ENCODE measurements at places on chromosomes 3 and 15. TPM values are rescaled to one million over a fixed set of nuclear protein-coding genes. Genes with fewer than 3 reads are reported as not detected.

Gene RGMA
- total RNA-seq = 1.3 TPM

Gene SSR3
- total RNA-seq = 159 TPM

GRCh38 chr3:154775821-154776548 lies 304.1 kb upstream of the MME start:
- DNase-seq = no peak

Gene SLC12A1
- not detected for total RNA-seq

DNA sequence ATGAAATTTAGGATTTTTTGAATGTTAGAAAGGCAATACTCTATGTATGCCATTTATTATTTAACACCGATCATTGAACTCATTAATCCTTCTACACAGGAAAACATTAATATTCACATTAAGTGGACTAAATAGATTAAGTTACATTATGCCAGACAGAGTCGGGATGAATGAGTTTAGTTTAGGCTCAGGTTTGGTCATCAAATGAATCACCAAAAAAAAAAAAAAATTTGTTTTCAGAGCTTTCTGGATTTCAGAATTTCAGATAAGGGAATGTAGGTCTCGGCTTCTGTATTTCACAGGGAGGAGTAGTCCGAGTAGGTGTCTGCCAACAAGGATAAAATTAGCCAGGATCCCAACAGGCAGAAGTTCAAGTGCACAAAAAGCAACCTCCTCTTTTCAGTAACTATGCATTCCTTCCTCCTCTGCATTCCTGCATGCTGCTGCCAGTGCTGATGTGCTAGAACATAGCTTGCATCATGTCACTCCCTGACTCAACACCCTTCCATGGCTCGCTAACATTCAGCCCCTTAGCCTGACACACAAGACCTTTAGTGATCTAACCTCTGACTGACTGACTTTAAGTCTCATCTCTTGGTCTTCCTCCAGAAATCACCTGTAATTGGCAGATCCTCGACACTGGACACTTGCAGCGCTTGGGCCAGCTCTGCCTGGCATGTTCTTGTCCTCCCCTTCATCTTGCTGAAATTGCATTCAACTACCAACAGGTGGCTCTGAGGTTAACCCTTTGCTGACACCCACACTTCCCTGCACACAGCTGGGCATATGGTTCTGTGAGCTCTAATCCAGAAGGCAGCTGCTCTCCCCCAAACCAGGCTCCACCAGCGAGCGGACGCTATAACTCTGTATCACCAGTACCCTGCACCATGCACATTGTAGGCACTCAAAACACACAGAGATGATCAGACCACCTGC lies 145.4 kb upstream of the PROK2 start:
- DNase-seq = peak; percentile 49

DNA sequence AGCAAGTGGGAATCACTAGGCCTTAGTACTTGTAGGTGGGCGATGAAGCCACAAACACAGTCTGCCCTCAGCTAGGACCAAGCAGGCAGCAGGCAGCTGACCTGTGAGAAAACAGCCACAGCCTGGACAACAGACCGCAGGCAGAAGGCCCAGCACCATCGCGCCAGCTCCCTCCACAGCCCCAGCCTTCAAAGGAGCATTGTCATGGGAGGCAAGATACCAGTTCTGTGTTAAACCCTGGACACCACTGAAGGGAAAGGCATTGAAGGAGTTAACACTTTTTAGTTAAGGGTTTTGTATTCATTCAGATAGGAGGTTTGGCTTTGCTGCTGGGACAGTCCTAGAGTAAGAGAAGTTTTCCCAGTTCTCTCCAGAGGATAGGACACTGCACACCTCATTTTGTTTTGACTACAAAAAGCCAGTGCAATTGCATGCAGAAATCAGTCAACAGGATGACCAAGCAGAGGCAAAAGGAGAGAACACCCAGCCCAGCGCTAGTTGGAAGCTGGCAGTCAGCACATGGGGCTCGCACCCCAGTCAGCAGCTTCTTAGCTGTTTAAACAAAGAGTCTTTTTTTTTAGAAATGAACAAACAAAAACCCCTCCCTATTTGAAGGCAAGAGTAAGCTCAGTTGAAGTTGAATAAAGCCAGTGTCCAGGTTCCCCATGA lies 286.1 kb upstream of the TPM1 start:
- no peak for DNase-seq

GRCh38 chr3:41237907-41238306 lies 38.6 kb downstream of the CTNNB1 start:
- no peak for DNase-seq

Gene IL17RE
- 0.99 TPM for total RNA-seq

DNA sequence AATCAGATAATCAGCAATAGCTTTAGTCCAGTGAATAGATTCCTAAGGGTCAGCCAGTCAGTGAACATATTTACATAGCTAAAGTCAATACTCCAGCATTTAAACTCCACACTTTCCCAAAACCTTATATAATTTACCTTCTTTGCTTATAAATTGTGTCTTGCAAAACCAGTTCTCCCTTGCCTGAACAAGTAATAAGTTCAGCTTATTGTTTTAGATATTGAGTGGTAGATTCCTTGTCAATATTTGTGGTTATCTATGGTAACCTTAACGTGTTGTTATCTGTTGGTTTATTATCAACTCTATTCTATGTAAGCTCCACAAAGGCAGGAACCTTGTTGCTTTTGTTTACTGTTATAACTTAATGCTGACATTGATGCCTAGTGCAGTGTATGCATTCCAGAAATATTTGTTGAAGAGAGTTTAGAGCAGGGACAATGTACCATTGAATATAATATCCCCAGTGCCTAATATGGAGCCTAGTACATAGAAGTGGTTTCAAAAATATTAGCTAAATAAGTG lies 24.0 kb downstream of the PLSCR5 start:
- DNase-seq = no peak

GRCh38 chr3:48244461-48244860 lies 3.6 kb downstream of the ZNF589 start:
- DNase-seq = no peak

GRCh38 chr3:140365872-140366697 lies 311.8 kb upstream of the TRIM42 start:
- no peak for DNase-seq

DNA sequence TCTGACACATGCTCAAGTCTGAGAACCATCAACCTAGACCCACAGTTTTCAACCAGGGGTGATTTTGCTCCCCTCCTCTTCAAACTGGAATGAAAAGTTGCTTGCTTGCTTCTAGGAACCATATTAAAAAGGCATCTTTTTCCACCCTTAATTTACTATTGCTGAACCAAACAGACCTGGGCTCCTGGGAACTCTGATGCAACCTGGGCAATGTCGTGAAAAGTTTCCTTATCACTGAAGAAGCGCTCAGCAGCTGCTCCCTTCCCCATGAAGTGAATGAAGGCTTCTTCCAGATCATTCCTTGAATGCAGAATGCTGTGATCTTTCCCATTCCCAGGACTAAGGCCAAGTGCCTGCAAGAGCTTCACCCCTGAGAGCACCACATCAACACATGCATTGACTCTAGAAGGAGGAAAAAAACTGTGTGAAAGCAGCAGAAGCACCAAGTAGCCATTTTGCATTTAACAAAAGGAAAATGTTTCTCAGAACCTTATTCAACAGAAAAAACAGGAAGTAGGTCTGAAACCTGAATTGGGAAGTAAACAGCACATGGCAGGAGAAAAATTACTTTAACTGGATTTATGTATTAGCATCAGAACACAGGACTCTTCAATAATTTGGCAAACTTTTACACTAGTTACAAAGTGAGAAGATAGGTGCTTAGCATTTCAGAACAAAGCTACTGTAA lies 8.7 kb downstream of the ADPGK start:
- DNase-seq = no peak

GRCh38 chr15:58555162-58556027 lies 123.6 kb downstream of the LIPC start:
- no peak for DNase-seq

Gene SLC33A1
- total RNA-seq = 21.5 TPM

DNA sequence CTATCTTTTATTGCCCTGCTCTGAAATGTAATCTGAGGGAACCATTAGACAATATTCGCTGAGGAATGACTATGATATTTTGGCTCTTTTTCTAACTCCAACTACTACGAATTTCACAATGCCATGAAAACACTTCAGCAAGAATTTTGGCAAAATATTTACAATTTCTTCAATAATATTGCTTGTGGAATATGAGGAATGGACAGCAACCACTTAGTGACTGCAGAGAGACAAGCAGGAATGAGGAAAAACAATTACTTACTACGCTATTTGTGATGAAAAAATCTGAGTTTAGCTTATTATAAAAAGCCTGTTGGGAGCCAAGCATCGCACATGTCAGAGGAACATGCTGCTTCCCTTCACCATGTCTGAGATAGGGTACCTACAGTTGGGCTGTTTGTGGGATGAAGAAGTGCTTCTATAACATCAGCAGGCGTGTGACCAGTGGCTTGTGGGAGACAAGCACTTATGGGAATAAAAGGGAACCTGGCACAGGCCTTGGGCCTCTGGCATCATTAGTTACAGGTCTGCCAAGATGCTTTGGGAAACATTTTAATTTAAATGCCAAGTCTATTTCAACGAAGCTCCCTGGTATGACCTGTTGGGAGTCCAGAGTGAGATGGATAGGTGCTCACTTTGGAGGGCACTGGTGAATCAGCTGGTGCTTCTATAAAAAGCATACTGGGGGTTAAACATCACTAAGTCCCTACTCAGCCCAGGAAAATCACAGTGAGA lies 2.7 kb upstream of the PLCL2 start:
- no peak for DNase-seq

DNA sequence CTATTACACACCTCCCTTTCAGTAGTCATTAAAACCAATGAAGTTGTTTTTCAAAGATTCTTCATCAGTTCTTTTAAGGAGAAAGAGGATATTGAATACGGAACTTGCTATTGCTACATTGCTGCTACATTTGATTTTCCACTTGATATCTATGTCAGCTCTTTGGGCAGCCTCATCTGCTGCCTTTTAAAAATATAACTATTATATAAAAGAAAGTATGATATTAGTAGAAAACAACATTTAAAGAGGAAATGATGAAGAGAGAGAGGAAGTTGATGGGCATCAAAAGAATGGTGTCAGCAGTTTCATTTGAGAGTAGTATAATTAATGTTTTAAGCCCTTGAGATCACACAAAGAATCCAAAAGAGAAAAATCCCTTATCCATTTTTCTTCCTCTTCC lies 171.4 kb downstream of the NFKBIZ start:
- DNase-seq = no peak

Gene DLEC1
- total RNA-seq = under 0.01 TPM

- no peak for DNase-seq
Measured at GRCh38 chr3:156356537-156357363, 198.2 kb downstream of the SSR3 start.

- DNase-seq = no peak
Measured at GRCh38 chr15:100757661-100758060, 122.0 kb upstream of the ALDH1A3 start.

DNA sequence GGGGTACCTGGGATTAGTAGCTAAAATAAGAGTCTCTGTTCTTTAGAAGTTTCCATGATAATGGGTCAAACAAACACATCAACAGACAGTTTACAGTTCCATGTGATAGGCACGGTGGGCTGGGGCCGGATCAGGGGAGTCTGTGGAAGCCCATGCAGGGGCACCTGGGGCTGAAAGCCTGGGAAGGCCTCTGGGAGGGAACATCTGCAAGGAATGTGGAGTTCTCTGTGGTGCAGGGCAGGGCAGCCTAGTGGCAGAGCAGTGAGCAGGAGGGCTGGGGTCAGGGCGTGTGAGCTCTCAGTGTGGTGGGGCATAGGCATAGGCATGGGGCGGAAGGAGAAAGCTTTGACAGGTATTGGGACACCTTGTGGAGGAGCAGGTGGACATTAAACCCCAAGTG lies 207.7 kb upstream of the TRIM42 start:
- DNase-seq = no peak

Gene LRTM1
- not detected for total RNA-seq

- peak; percentile 79 for DNase-seq
Measured at GRCh38 chr3:148962513-148962912, 28.8 kb upstream of the GYG1 start.

DNA sequence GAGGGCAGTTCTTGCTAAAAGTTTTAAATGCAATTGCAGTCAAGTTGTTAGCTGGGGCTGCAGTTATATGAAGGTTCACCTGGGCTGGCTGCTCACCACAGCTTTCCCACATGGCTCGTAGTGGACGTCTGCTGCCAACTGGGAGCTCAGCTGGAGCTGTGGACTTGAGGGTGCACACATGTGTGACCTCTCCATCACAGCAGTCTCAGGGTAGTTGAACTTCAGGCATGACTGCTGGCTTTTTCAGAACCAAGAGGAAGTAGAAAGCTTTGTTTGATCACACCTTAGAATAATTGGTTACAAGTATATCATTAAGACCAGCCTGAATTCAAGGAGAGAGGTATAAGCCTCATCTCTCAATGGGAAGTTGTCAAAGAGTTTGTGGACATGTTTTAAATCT lies 74.1 kb downstream of the CHL1 start:
- no peak for DNase-seq

- DNase-seq = peak; percentile 85
Measured at GRCh38 chr3:179967622-179968021, 69.1 kb downstream of the PEX5L start.

Gene CPLX3
- not detected for total RNA-seq

- DNase-seq = no peak
Measured at GRCh38 chr3:45480218-45480617, 91.8 kb downstream of the LARS2 start.

GRCh38 chr15:54599386-54599785 lies 597.4 kb downstream of the RSL24D1 start:
- no peak for DNase-seq

- peak; percentile 6 for DNase-seq
Measured at GRCh38 chr3:117885011-117885441, 1149.6 kb downstream of the IGSF11 start.

Gene CLDN11
- 131 TPM for total RNA-seq

GRCh38 chr3:52983828-52984227 lies 62.0 kb downstream of the SFMBT1 start:
- no peak for DNase-seq

DNA sequence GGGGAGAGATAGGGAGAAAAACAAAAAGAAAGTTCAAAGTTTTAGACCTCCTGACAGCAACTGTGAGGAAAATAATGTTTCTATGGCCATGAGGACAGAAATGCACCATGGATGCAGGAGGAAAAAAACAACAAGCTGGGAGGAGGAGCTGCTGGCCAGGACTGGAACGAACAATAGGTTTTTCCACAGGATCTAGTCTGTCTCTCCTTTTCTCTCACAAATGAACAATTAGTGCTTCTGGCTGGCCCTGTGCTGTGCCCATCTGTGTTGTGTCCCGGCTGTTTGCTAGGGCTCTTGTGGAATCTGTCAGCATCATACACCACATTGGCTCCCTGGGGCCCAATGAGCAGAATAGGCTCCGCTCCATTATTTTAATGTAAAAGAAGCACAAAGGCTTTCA lies 15.2 kb downstream of the GK5 start:
- no peak for DNase-seq

Gene GALNT15
- total RNA-seq = 37.7 TPM

Gene SLC9C1
- total RNA-seq = not detected

DNA sequence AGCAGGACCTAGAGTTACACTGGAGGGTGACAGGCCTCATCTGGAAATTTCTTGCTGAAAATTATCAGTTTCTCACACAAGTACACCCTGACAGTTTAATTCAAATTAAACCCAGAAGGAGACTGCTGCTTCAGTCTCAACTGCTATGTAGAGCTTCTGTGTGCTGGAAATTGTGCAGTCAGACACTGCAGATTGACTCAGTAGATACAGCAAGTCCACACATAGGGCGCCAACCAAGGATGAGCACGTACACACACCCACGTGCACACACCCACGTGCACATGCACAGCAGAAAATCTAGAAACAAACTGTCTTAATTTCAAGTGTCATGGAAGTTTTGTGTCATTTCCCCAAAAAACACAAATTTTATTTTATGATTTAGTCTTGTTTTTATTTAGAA lies 192.9 kb downstream of the PDE8A start:
- DNase-seq = no peak

All from fibroblast of lung (primary cell).